ENCODE measurements at places on chromosomes 1 and 21. TPM values are rescaled to one million over a fixed set of nuclear protein-coding genes. Genes with fewer than 3 reads are reported as not detected.

ICOSLG gene
- under 0.01 TPM for total RNA-seq

- H3K27me3 ChIP-seq, result no peaks in the 10 kb centered on the region
- H3K27ac ChIP-seq, result no peak overlapping the region
- peak; percentile 55 for DNase-seq
- H3K4me1 ChIP-seq, result peaks cover 10% of the 10 kb centered on the region
- H3K36me3 ChIP-seq, result no peaks in the 10 kb centered on the region
These were observed 119.0 kb upstream of the ADGRL2 start for GRCh38 chr1:81681601-81682266.

GRCh38 chr1:225746361-225747179 is 31.1 kb upstream of the SRP9 start:
- peak; percentile 94 for DNase-seq
- no peaks in the 10 kb centered on the region for H3K4me1 ChIP-seq
- no peaks in the 10 kb centered on the region for H3K27me3 ChIP-seq
- peak overlapping the region; percentile 84 for H3K27ac ChIP-seq
- no peaks in the 10 kb centered on the region for H3K36me3 ChIP-seq

DNA sequence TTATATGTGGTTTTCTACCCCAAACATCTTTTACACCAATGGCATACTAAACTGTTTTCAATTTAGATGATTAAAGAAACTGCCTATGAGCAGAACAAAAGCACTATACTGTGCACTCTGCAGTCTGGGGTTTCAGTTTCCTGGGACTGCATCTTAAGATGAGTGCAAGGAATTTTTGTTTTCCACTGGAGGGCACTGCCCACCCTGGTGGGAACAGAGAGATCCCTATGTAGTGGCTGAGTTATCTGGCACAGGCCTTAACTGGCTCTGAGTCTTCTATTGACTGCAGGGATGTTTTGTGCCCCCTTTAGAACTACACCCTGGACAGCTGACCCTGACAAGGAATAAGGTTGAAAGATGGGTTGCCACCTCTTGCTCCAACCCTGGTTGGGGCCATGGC is 12.0 kb downstream of the PROK1 start:
- H3K27ac ChIP-seq, result no peak overlapping the region
- peaks cover 4% of the 10 kb centered on the region for H3K27me3 ChIP-seq
- H3K4me1 ChIP-seq, result no peaks in the 10 kb centered on the region
- H3K36me3 ChIP-seq, result no peaks in the 10 kb centered on the region

DNA sequence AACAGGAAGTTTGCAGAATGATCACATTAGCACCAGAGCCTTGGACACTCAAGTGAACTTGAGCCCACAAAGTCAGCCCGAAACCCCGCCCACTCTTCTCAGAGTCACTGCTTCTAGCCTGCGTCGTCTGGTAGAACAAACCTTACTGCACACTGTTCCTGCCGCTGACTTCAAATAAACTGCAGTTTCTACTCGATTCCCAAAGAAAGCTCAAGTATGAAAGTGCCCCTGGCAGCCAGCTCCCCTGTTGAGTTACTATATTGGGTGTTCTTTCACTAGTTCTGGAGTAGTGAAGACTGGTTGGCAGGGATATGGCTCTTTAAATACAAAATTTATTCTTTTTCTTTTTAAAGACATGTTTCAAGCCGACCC is 164.7 kb downstream of the GALNT2 start:
- H3K27ac ChIP-seq, result peak overlapping the region; percentile 5
- H3K36me3 ChIP-seq, result no peaks in the 10 kb centered on the region
- peak; percentile 76 for DNase-seq
- no peaks in the 10 kb centered on the region for H3K27me3 ChIP-seq
- no peaks in the 10 kb centered on the region for H3K4me1 ChIP-seq
- H3K4me3 ChIP-seq, result no peak overlapping the region

GRCh38 chr1:156212833-156213643 is at the start of gene PMF1:
PMF1 (plus strand) TSS chr1:156213007; CDS start chr1:156213016, 9 bp downstream.
- peak; percentile 95 for DNase-seq
- H3K27ac ChIP-seq, result peak within 1 kb of the TSS; percentile 97
- peak within 1 kb of the TSS; percentile 70 for H3K4me3 ChIP-seq
